ENCODE measurements at places on chromosomes 7 and 10.
A peak's percentile ranks its signal among the peaks of the same experiment; 100 is the strongest.

DNA sequence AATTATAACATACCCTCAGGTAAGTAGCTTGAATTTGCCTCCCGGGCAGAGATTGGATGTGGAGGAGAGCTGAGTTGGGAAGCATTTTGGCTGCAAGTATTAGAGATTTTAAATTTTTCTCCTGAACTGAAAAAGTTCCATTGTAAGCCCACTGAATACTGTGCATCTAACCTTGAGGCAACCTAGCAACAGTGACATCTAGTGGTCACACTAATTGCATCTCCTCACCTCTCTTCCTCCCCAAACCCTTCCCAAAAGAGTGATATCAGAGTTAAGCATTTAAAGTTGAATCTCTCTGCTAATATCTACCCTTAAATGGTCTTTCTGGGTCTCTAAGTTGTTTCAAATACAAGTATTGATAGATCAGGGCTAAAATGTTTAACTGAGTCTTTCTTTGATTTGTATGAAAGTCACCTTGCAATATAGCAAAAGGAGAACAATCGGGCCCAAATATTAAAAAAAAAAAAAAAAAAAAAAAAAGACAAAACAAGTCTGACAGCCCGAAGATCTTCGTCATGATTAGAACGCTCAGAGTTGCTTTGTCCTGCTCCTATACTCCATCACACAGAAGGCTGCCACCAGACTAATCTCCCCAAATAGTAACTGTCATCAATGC is 40.4 kb upstream of the DLX5 start:
- peak; percentile 75 for DNase-seq

- DNase-seq = no peak
Measured at GRCh38 chr10:49081547-49082275, 33.6 kb downstream of the VSTM4 start.

- DNase-seq = no peak
Measured at GRCh38 chr7:116990056-116990455, 36.8 kb downstream of the ST7 start.

- no peak for DNase-seq
Measured at GRCh38 chr7:49486974-49487829, 286.2 kb upstream of the VWC2 start.

DNA sequence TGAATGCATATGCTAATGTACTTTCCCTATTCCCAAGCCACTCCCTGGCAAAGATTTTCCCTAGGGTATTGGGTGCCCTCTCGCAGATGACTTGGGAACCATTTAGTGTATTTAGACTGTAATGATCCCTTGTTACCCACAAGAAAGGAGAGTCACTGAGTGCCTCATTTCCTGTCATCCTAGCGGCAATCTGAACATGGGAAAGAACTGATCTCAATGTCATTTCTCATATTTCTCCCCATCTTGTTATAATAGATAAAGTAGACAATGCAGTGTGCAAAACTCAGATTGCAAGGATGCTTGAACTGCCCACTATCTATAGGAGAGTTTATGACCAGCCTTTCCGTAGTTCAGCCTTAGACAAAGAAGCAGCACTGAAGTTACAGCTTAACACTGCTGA is 123.3 kb downstream of the MICU1 start:
- DNase-seq = no peak

- no peak for DNase-seq
Measured at GRCh38 chr10:36492590-36493515, 632.5 kb upstream of the ANKRD30A start.

DNA sequence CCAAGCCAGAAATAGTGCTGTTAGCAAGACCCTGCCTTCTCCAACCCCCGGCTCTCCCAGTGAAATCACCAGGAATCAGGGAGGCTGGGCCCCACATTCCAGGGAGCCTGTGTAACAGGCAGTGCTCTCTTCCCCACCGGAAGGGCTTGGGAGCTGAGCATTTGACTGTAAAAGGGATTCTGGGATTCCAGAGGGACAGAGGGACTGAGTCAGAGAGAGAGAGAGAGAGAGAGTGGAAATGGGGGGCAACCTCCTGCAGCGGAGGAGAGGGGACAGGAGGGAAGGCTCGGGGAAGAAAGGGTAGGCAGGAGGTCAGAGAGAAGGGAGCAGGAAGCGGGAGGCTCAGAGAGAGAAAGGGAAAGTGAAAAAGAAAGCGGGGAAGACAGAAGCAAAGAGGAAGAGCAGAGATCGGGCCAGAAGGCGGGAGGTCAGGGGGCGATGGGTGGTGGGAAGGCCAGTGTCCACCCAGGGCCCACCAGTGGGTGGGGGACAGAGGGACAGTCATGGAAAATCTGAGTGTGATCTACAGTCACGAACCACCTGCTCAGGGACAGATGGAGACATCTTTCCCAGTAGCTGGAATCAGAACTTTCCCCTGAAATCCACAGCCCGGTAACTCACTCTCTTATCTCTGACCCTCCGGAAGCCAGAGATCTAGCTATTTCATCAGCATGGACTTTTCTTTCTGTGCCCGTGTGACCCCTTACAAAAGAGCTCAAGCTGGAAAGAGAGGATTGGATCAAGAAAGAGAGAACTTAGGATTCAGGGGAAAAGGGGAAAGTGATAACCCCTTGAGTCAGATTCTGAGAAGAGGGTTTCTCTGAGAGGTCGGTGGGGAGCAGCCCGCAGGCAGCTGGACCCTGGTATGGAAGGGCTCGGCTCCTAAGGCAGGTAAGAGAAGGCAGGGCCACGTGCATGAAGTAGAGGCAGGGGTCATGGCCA is 4.6 kb upstream of the SERPINE1 start:
- DNase-seq = no peak

All from NAMALWA (cell line).